ENCODE measurements at places on chromosomes 12 and 14. TPM values are rescaled to one million over a fixed set of nuclear protein-coding genes. Genes with fewer than 3 reads are reported as not detected.

Gene CLEC9A
- not detected for total RNA-seq

Gene SMCO3
- 0.32 TPM for total RNA-seq

Gene BCL2L2
- 13.4 TPM for total RNA-seq

Gene ENDOU
- total RNA-seq, result not detected

Gene PLEKHD1
- total RNA-seq, result under 0.01 TPM

Gene RNASE2
- not detected for total RNA-seq

Gene RTRAF
- total RNA-seq, result 84.8 TPM

Measured in epithelial cell of umbilical artery (primary cell).